ENCODE measurements at places on chromosomes 5 and 9.

DNA sequence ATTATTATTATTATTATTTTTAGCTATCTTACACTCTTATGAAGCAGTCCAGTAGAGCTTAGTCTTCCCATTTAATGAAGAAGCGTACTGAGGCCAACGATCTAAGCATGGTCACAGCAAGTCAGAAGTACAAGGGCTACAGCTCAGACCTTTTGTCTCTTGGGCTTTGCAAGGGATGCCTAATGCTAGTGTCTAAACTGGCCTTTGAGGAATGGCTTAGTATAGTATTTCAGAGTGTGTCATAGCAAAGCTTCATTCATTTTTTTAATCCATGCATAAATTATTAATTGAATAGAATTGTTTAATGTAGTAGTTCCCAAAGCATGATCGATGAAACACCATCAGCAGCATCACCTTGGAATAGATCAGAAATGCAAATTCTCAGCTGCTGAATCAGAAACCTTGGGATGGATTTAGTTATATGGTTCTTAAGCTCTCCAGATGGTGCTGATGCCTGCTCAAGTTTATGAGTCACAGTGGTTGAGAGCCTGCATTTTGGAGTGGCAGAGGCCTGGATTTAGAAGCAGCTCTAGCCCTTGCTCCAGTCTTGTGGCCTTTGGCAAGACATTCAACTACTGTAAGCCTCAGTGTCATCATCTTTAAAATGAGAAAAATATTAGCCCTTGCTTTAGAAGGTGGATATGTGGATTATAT lies 6.1 kb downstream of the IL12B start:
- DNase-seq, result no peak

DNA sequence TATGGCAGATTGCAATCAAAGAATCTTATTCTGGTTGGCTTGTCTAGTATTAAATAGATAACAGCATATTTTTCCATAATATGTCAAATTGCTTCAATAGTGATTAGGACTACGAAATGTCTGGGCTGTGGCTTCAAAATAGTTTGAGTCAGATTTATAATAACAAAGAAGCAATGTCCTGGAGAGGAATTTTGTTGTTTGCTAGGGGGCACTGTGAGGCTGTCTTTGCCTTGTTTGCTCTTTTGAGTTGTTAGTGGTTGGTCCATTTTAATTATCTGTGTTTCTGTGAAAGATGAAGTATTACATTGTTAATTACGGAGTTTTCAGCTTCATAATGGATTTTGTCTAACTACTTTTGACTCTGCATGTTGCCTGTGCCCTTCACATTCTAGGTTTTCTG lies 713.6 kb downstream of the TLE4 start:
- DNase-seq, result no peak

DNA sequence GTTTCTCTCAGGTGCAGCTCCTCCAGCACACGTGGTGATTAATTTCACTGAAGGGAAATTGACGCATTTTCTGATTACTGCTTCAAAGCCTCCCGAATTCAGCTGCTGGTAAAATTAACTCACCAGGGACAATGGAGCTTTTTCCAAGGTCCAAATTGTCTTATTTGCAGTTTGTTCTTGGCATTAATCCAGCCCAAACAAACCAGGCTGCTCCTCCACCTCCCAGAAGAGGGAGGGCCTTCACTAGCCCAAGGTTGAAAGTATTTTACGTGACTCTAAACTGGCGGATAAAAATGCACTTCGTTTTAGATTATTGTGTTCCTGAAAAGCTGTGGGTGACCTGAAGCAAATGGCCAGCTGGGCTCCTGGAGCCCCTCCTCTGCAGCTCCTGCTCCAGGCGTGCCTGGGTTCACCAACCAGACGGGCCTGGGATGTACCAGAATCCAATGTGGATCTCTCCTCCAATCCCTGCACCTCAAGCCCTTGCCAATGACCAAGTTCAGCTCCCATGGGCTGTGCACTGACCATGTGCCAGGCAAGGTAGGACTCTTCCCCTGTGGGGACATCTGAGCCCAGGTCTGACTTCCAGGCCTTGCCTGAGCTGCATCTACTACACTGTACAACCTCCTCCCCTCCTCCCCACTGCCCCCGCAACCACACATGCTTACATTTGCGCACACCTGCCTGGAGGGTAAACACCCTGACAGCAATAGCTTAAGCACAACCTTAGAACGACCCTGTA lies 193.4 kb downstream of the CDK5RAP2 start:
- DNase-seq, result no peak

DNA sequence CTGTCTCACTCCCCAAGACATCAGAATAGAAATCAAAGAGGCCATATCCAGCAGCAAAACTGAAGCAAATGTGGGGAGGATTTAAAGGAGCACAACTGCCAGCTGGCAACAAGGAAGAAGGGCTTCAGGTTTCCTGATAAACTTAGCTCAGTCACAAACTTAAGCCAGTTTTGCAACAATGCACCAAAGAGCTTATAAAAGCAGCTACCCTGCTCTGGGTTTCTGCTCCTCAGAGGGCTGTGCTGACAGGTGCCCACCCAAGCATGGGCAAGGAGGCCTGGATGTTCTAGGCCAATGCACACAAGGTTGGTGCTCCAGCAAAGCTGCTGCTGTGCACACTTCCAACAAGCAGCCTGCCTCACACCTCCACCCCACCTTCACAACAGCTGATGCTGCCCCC lies 132.9 kb downstream of the SIL1 start:
- DNase-seq, result no peak

- DNase-seq, result no peak
Measured at GRCh38 chr5:111887706-111888105, 130.7 kb upstream of the NREP start.

DNA sequence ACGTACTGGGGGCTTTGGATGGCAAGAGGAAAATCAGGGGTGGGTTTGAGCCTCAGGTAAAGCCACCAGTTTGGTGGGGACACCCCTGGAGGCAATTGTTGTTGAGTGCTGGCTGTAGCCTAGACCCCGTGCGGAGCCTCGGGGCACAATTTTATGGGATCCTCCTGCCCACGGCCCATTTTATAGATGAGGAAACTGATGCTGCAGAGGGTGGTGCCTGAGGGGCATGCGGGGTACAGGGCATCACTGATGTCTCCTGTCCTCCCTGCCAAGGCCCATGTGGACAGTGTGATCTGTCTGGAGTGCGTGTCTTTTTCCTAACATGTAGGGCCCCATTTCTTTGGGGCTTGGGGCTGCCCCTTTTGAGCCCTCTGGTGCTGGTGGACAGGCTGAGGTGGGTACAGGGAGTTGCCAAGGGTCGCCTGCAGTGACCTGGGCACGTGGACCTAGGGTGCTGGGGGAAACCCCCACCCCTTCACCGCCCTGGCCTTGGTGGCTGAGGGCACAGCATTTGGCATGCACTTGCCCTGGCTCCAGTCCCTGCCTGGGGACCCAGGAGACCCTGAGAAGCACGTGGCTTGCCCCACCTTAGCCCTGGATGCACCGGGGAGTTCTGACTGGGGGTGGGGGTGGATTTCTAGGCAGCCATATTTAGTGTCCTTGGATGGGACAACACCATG lies 22.1 kb downstream of the WNK2 start:
- DNase-seq, result no peak

DNA sequence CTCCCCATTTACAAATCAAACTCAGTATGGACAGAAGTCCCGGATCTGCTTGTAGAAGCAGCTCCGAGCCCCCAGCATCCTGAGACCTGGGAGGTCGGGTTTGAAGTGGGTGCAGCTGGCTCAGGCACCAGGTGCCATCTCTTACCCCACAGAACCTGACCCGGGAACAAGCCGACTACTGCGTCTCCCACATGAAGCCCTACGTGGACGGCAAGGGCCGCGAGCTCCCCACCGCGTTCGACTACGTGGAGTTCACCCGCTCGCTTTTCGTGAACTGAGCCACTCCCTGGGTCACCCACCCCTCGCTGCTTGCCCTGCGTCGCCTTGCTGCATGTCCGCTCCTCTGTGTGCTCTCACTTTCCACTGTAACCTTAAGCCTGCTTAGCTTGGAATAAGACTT lies 23.6 kb downstream of the DYNC2I2 start:
- DNase-seq, result no peak

DNA sequence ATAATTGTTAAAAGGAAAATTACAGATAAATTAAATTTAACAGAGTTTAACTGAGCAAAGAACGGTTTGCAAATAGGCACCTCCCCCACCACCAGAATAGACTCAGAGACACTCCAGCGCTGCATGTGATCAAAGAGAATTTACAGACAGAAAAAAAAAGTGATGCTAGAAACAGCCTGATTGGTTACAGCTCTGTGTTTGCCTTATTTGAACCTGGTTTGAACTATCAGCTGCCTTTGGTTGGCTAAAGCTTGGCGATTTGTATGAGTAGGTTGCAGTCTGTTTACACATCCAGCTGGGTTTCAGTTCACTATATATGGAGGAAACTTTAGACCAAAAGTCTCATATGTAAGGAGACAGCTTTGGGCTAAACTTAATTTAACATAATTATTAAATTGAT lies 249.1 kb downstream of the ENC1 start:
- DNase-seq, result no peak

GRCh38 chr5:176625966-176626875 lies 4.1 kb downstream of the SNCB start:
- DNase-seq, result no peak

- DNase-seq, result no peak
Measured at GRCh38 chr9:127144670-127145445, 22.4 kb upstream of the ANGPTL2 start.

GRCh38 chr5:179613460-179614071 lies 9.9 kb downstream of the HNRNPH1 start:
- DNase-seq, result no peak

DNA sequence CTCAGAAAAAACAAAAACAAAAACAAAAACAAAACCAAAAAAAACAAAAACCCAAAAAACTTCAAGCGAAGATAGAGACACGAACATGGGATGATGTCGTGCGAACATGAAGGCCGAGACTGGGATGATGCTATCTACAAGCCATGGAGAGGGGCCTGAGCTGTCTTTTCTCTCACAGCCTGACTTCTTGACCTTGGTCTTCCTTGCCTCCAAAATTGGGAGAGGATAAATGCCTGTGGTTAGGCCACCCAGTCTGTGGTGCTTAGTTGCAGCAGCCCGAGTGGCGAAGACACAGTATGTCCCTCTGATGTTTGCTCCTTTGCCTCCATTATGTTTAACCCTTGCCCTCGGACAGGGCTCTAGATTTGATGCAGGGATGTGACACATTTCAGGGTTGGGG lies 130.4 kb upstream of the BASP1 start:
- no peak for DNase-seq

GRCh38 chr9:111180811-111181210 lies 142.5 kb upstream of the LPAR1 start:
- no peak for DNase-seq
